ENCODE measurements at places on chromosomes 5 and 9.

GRCh38 chr5:5616247-5616895, 193.9 kb downstream of the ICE1 start:
- H3K4me3 ChIP-seq: no peak overlapping the region
- no peaks in the 10 kb centered on the region for H3K4me1 ChIP-seq
- H3K27me3 ChIP-seq: peaks cover 4% of the 10 kb centered on the region
- no peak overlapping the region for H3K27ac ChIP-seq

DNA sequence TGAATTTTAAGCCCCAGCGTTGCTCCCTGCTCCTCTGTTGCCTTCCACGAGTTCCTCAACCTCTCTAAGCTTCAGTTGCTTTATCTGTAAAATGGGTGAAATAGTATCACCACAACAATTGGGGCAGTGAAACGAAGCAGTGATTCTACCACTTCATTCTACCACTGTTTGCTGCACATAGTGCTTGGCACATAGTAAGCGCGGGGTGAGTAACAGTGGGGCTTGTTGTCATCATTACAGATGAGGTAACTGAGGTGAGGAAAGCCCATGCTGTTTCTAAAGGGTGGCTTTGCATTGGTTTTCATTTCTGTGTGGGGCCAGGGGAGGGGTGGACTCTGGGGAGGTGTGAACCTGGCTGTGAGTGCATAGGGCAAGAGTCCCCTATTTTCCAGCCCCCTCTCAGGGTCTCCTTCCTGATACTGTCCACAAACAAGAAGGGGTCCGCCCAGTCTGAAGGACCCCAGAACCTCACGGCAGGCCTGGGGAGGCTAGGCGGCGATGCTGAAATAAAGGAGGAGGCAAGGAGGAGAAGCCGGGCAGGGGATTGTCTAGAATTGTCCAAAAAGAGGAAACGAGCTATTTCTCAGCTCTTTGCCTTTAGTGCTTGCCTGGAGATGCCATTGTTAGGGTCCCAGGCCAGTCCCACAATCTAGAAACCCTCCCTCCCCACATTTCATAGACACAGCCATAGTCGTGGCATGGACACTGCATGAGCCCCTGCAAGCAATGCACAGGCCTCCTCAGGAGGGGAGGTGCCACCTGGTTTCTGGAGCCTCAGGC, 65.6 kb downstream of the IL6ST start:
- no peak overlapping the region for H3K4me3 ChIP-seq
- H3K36me3 ChIP-seq: no peaks in the 10 kb centered on the region
- no peak overlapping the region for H3K27ac ChIP-seq

DNA sequence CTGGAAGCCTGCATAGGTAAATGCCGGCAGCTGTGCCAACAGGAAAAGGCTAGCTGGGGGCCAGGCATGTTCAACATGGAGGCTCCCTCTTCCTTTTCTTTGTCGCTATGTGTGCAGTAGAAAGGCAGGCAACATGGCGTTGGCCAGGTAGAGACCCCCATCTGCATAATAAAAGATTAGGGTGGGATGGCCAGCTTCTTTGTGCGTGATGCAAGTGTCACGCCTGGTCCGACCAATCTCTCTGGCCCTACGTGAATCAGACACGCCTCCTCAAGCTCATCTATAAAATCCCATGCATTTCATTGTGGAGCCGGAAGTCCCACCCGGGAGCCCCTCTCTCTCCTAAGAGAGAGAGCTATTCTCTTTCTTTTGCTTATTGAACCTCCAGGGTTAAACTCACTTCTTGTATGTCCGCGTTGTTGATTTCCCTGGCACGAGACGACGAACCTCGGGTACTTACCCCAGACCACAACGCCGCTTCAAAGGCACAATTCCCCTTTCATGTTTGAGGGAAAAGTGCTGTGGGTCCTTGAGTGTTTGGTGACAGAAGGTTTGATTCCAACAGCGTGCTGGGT, 25.0 kb upstream of the C5orf47 start:
- no peak overlapping the region for H3K4me3 ChIP-seq
- no peaks in the 10 kb centered on the region for H3K36me3 ChIP-seq
- no peaks in the 10 kb centered on the region for H3K4me1 ChIP-seq
- no peaks in the 10 kb centered on the region for H3K27me3 ChIP-seq
- H3K27ac ChIP-seq: no peak overlapping the region

GRCh38 chr9:128733256-128733655, 9.3 kb upstream of the ZDHHC12 start:
- H3K4me3 ChIP-seq: no peak overlapping the region
- H3K36me3 ChIP-seq: peaks cover 5% of the 10 kb centered on the region
- no peaks in the 10 kb centered on the region for H3K27me3 ChIP-seq
- H3K4me1 ChIP-seq: no peaks in the 10 kb centered on the region

- no peaks in the 10 kb centered on the region for H3K27me3 ChIP-seq
- no peak for DNase-seq
- H3K36me3 ChIP-seq: no peaks in the 10 kb centered on the region
- no peaks in the 10 kb centered on the region for H3K4me1 ChIP-seq
- no peak overlapping the region for H3K27ac ChIP-seq
- H3K4me3 ChIP-seq: no peak overlapping the region
Measured at GRCh38 chr5:67451640-67452279, 255.2 kb upstream of the CD180 start.

GRCh38 chr5:124512236-124512635, 234.2 kb downstream of the ZNF608 start:
- no peaks in the 10 kb centered on the region for H3K4me1 ChIP-seq
- DNase-seq: no peak
- H3K27me3 ChIP-seq: peaks cover 1% of the 10 kb centered on the region
- H3K4me3 ChIP-seq: no peak overlapping the region

DNA sequence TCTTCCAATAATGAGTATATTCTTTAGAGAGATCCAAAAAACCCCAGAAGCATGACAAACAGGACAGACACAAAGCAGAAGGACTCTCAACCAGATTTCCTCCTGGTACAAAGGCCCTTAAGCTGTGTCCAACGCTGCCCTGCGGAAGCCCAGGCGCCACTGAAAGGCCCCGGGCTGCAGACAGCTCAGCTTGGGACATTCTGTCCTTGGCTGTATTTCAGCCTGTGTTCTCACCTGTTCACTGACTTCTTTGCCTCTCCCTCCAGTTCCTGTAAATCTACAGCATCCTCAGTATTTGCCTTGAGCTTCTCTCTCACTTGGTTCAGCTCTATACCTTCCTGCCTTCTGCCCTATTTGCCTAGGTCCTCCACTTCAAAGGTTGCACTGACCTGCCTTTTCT, 96.5 kb downstream of the SH3TC2 start:
- H3K4me1 ChIP-seq: peaks cover 7% of the 10 kb centered on the region
- H3K27ac ChIP-seq: no peak overlapping the region
- peaks cover 2% of the 10 kb centered on the region for H3K36me3 ChIP-seq
- peaks cover 3% of the 10 kb centered on the region for H3K27me3 ChIP-seq
- no peak overlapping the region for H3K4me3 ChIP-seq
- DNase-seq: no peak

All from activated T-helper 1 cell treated with anti-CD3 and anti-CD28 coated beads, Interleukin-12 subunit alpha, Interleukin-12 subunit beta, Interleukin-2, Interleukin-4 antibody, amounts not matched to agents 30 ng/mL and 10 ng/mL and 1 ng/mL, durations not matched to agents 14 hours and 24 hours and 36 hours (primary cell).